ENCODE measurements at places on chromosomes 12 and 14.

DNA sequence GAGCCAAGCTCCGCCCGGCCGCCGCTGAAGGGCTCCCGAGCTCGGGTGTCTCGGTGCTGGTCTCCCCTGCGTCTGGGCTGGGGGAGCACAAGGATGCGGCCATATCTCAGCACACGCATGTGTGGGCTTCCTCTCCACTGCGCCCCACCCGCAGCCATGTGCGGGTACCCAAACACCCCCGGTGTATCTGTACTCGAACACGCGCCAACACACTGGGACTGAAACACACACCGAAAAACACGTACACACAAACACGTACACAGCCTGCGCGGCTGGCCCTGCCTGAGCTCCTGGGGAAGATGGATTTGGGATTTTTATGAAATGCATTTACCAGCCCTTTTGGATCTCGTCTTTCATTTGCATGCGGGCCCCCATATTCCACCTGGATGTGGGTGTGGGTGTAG, 897 bp upstream of the TBX3 start:
- no peak for DNase-seq

- no peak for DNase-seq
Observed at GRCh38 chr14:70585231-70585630, 15.2 kb downstream of the MED6 start.

- no peak for DNase-seq
Observed at GRCh38 chr14:22466491-22466890, 122.5 kb downstream of the DAD1 start.

- no peak for DNase-seq
Observed at GRCh38 chr12:98156697-98157096, 358.7 kb upstream of the TMPO start.

- no peak for DNase-seq
Observed at GRCh38 chr14:102986810-102987579, 64.5 kb downstream of the AMN start.

DNA sequence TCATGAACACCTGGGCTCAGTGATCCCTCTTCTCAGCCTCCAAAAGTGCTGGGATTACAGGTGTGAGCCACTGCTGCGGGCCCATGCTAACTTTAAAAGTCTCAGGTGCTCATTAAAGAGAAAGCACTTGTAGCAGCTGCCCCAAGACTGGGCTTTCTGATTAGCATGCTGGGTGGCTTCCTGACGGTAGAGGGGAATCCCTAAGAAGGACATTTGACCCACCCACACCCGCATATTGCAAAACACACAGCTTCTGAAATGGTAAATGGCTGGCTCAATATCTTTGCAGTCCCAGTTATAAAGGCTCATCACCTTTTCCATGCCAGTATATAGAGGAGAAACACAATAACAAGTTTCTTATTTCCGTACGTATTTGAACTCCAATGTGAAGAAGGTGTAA, 19.3 kb upstream of the BICD1 start:
- DNase-seq, result no peak

DNA sequence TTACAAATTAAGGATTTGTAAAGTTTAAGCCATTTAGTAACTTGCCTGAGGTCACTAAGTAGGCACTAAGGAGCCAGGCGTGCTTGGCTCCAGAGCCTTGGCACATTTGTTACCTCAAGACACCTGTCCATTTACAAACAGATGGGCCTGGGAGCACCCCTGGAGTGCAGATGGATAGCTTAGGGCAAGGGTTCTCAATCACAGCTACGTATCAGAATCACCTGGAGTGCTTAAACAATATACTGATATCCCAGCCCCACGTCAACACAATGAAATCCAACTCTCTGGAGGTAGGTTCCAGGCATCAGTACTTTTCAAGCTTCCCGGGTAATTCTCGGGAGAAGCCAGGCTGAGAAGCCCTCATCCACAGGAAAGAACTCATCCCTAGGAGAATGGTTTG, 45.4 kb downstream of the SLC8A3 start:
- DNase-seq, result no peak

- no peak for DNase-seq
Observed at GRCh38 chr14:35509846-35510245, 24.1 kb upstream of the INSM2 start.

- DNase-seq, result no peak
Observed at GRCh38 chr12:27824126-27824842, 44.2 kb upstream of the MANSC4 start.

DNA sequence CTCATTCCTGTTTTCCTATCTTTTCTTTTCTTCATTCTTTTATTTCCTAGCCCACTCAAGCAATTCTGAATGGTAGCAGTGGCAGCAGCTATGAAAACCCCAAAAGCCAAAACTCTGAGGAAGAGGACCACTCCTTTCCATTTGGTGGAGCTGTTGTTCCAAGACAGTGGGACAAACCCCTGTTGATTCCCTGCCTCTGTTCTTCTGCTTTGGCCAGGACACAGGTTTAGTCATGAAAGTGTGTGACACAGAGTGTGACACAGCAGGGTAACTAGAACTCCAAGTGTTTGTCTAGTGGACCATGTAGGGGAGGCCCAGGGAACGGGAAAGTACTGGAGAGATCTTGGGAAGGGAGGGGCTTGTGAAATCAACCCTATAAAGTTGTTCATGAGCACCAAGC, 71.1 kb downstream of the PTCSC3 start:
- DNase-seq, result no peak

DNA sequence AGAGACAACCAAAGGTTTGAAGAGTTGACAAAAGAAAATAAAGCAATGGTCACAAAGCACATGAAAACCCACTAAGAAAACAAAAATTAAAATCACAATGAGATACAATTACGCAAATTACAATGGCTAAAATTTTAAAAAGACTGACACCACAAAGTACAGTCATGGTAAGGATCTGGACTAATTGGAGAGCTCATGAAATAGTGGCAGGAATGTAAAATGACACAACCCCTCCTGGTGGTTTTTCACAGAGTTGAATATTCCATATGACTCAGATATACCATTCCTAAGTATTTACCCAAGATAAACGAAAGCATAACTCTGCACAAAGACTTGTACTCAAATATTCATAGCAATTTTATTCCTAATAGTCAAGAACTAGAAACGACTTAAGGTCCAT, 65.9 kb downstream of the NOVA1 start:
- no peak for DNase-seq

DNA sequence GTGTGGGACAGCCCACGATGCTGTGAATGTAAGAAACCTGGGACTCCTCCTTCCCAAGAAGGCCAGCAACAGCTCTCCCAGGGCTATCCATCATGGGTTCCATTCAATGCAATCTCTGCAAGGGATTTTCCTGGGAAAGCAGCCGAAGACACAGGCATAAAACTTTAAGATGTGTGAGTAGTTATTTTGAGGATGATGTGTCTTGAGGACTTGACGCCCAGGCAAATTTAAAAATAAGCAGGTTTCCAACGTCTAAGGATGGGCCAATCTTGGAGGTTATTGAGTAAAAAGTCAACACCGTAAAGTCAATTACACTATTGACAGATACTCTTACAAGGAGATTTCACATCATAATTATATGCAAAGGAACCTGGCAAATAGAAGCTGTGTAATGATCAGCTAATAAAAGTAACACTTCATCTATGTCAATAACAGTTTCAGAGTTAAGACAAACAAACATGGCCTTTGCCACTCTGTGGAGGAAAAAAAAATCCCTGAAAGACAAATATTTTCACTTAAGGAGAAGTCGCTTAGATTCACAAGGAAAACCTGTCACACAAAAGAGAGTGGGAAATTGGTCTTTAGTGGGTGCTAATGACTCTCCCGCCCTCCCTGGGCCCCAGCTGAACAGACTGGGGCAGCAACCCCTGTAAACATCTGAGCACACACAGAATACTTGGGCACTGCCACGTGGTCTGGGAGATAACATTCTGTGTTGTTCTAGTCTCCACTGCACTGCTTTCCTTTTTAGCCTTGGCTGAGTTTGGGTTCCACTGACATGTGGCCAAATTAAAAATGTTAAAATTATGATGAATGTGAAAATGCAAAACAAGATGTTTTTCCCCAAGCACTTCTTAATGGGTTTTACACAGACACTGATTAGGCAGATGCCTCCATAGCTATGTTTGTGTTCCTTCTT, 240.9 kb downstream of the FOXN3 start:
- no peak for DNase-seq

DNA sequence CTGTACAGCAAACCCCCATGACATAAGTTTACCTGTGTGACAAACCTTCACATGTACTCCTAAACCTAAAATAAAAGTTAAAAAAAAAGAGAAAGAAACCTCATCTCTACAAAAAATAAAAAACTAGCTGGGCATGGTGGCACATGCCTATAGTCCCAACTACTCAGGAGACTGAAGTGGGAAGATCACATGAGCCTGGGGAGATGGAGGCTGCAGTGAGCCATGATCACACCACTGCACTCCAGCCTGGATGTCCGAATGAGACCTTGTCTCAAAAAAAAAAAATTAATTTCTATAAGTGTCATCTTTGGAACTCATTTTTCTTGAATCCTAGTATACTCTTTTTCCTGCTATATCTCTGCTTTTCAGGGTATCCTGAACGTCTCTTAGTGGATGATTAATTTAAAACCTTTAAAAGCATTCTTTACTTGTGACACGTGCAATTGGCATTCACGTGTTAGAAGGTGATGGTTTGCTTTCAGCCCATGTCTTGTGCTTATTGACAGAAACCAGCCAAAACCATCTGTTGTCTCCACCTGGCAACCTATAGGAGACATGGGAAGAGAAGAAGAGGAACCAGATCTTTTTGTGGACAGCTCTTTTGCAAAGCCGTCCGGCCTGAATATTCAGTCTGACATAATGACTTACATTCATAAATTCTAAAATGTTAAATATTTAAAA, 30.6 kb upstream of the PPFIBP1 start:
- no peak for DNase-seq

GRCh38 chr14:45526715-45527549, 273.9 kb upstream of the MIS18BP1 start:
- DNase-seq, result peak; percentile 38

DNA sequence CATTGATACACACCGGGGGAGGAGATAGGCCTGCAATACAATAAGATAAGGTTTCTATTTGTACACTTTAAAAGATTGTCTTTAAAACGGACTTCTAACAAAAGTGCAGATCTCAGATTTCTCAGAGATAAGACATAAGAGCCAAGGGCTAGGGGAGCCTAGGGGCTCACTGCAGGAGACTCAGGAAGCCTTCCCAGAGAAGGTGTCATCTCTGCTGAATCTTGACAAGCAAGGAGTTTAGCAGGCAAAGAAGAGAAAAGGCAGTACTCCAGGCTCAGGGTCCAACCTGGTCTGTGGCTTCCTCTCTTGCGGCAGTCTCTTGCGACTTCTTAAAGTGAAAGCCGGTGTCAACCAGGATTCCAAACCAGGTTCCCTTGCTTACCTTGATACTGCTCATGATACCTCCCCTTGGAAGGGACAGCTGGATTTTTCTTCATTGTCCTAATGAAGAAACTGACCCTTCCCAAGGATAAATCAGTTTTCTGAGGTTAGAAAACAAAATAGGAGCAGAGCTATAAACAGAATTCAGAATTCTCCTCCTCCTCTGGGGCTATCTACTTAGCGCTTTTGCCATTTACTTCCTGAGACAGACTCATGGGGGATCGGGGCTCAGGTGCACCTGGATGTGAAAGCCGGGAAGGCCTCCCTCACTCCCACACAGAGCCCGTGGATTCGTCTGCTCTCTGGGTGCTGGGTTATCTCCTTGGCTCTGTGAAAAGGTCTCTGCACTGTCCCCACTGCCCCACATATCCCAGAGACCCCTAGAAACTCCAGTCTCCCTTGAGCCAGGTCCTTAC, 1.7 kb upstream of the SCNN1A start:
- no peak for DNase-seq

GRCh38 chr14:20614038-20614840, 23.1 kb upstream of the RNASE12 start:
- DNase-seq, result no peak

DNA sequence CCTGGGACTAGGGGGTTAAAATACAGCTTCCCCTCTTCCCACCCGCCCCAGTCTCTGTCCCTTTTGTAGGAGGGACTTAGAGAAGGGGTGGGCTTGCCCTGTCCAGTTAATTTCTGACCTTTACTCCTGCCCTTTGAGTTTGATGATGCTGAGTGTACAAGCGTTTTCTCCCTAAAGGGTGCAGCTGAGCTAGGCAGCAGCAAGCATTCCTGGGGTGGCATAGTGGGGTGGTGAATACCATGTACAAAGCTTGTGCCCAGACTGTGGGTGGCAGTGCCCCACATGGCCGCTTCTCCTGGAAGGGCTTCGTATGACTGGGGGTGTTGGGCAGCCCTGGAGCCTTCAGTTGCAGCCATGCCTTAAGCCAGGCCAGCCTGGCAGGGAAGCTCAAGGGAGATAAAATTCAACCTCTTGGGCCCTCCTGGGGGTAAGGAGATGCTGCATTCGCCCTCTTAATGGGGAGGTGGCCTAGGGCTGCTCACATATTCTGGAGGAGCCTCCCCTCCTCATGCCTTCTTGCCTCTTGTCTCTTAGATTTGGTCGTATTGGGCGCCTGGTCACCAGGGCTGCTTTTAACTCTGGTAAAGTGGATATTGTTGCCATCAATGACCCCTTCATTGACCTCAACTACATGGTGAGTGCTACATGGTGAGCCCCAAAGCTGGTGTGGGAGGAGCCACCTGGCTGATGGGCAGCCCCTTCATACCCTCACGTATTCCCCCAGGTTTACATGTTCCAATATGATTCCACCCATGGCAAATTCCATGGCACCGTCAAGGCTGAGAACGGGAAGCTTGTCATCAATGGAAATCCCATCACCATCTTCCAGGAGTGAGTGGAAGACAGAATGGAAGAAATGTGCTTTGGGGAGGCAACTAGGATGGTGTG, 1.9 kb downstream of the GAPDH start:
- no peak for DNase-seq

DNA sequence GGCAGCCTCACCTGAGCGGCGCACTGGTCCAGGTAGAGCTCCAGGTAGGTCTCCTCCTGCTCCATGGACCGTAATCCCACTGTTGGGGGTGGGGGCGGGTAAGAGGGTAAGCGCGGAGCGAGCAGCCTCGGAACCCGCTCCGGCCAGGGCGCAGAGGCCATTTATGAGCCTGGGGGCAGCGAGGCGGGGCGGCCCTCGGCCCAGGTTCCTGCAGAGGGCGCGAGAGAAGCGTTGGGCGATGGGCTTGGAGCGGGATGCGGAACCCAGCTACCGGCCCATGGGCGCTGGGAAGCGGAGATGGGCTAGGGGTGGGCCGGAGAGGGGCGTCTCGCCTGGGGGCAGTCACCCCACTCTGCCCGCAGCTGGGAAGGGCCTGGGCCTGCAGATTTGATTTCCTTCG, at the start of gene TBPL2:
TSS of gene TBPL2 (minus strand) at position 232 of the 400 bp plus-strand sequence. CDS start at position 65, 167 bp downstream.
- DNase-seq, result no peak

Data from neural crest cell (in vitro differentiated cells).